Brain microvascular endothelial cell (primary cell): ENCODE measurements at places on chromosomes 16 and 17.

DNA sequence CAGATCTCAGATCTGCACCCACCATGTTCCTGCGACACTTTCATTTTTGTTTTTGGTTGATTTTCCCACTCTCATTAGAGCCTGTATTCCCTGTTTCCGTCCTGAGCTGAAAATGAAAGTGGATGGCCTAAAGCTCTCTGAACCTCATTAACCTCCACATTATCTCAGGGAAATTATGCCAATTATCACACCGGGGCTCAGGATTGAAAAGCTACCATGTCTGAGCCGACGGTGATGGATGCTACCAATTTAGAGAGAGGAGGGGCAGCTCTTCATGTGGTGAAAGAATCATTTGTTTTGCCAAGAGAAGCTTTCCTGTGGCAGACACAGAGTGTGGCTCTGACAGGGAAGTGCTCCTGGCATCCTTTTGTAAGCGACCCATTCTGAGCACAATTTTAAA, 410.4 kb upstream of the CDH11 start:
- no peak for DNase-seq

DNA sequence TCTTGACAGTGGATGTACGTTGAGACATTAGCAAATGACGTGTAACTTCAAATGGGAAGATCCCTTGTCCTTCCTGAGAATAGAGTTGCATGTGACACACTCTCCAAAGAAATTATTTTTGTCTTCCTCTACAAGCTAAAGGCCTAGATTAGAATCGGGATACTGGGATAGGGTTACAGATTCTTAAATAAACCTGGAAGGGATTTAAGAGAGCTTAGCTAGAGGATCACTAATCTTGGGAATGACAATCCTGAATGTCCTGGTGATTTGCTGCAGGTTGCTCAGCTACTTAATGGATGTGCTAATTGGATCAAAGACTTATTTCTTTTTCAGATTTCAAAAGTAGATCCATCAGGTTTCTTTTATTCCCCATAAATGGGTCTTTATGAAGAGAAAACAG, 101.9 kb downstream of the KCNJ2 start:
- no peak for DNase-seq

DNA sequence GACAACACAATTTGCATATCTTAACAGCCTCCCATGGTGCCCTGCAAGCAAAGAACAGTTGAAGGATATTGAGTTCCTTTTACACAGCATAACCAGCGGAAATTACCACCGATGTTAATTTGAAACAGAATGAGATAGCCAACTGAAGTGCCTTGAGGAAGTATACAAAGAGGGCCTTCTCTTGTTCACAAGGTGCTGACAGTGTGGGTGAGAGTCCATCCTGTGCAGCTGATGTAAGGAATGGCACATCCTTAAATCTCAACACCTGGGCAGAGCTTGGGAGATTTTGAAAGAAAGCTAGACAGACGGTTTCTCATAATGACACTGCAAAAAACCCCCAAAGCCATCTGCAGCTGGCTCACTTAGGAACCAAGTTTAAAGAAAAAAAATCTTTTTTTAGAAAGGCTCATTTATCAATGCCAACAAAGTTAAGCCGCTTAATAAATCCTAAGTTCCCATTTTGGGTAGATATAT, 818.6 kb downstream of the KCNJ2 start:
- no peak for DNase-seq

- no peak for DNase-seq
Observed at GRCh38 chr16:69406780-69407331, 17.6 kb upstream of the CYB5B start.

DNA sequence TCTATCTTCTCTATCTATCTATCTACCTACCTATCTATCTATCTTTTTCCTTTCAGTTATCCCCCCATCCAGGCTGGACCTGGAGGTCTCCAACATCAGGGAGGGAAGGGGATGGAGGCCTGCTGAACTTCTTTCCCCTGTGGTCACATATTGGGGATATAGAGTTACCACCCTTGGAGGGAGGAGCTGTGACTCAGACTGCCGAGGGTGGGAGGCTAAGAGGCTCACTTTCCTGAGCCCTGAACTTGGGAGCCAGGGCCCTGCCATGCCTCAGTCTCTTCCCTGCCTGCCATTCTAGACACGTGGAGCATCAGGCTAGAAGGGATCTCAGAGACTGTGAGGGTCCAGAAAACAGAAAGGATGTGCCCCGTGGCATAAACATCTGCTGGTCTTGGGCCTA, 8.4 kb downstream of the LRRC3C start:
- no peak for DNase-seq
